ENCODE measurements at places on chromosomes 7 and 10. TPM values are rescaled to one million over a fixed set of nuclear protein-coding genes. Genes with fewer than 3 reads are reported as not detected.

Gene CAMK1D
- 1.5 TPM for total RNA-seq

Gene CPED1
- 196 TPM for total RNA-seq

Gene IKZF1
- total RNA-seq = not detected

Gene STN1
- 27.0 TPM for total RNA-seq

Gene DENND2A
- 39.0 TPM for total RNA-seq
